ENCODE measurements at places on chromosomes 11 and 22.
A peak's percentile ranks its signal among the peaks of the same experiment; 100 is the strongest.

- H3K27me3 ChIP-seq = no peaks in the 10 kb centered on the region
- no peaks in the 10 kb centered on the region for H3K4me1 ChIP-seq
- H3K4me3 ChIP-seq = no peak overlapping the region
- H3K27ac ChIP-seq = no peak overlapping the region
Measured at GRCh38 chr22:45568213-45568612, 65.5 kb downstream of the FBLN1 start.

GRCh38 chr11:120054753-120055045 lies 83.2 kb downstream of the TRIM29 start:
- H3K4me3 ChIP-seq = no peak overlapping the region
- DNase-seq = no peak

DNA sequence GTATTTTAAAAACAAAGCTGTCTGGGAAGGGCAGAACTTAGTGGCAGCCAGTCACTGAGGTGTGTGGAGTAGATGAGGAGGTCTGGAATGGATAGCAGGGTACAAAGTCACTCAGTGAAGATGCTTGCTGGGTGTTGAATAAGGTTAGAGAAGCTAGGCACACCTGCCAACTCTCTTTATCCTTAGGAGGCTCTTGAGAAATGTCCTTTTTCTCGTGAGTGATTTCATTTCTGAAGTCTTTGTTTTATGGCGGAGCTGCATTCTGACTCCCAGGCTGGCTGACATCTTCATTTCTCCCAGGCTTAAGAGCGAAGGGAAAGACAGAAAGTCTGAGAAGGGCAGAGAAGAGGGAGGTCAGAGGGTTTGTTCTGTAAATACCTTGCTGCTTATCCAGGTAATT lies 31.0 kb downstream of the CECR2 start:
- no peaks in the 10 kb centered on the region for H3K36me3 ChIP-seq
- no peak for DNase-seq
- no peak overlapping the region for H3K4me3 ChIP-seq
- H3K27ac ChIP-seq = no peak overlapping the region

DNA sequence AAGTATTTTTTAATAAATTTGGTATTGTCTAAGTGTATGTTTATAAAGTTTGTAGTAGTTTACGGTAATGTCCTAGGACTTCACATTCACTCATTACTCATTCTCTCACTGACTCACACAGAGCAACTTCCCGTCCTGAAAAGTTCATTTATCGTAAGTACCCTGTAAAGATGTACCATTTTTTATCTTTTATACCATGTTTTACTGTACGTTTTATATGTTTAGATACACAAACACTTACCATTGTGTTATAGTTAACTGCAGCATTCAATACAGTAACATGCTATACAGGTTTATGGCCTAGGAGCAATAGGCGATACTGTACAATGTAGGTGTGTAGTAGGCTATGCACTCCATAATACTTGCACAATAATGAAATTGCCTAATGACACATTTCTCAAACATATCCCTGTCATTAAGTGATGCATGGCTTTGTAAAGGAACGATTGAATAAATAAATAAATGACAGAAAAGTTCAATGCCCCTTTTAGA lies 12.5 kb upstream of the CARD18 start:
- no peak overlapping the region for H3K27ac ChIP-seq
- DNase-seq = no peak
- H3K36me3 ChIP-seq = no peaks in the 10 kb centered on the region
- no peaks in the 10 kb centered on the region for H3K27me3 ChIP-seq

DNA sequence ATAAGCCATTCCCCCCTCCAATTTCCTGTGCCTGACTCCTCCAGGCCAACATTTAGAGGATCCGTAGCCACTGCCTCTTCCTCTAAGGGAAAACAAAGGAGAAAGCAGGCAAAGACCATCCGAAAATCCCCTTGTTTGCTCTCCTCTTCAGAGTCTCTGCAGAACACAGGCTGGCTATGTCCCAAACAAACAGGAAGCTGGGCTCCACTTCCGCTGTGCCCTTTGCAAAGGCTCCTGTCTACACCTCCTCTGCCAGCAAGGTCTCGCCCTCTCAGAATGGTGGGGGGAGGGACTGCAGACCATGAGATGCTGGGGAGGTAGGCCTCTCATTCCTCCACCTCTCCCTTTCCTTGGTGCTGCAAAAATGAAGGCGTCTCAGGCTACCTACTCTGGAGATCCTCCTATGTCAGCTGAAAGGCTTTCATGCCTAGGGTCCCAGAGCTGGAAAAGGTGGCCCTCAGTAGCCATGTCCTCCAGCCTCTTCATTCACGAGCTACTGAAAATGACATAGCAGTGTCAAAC lies 596.2 kb downstream of the BUD13 start:
- H3K36me3 ChIP-seq = no peaks in the 10 kb centered on the region
- no peaks in the 10 kb centered on the region for H3K4me1 ChIP-seq
- no peak for DNase-seq
- no peak overlapping the region for H3K4me3 ChIP-seq
- H3K27me3 ChIP-seq = no peaks in the 10 kb centered on the region

DNA sequence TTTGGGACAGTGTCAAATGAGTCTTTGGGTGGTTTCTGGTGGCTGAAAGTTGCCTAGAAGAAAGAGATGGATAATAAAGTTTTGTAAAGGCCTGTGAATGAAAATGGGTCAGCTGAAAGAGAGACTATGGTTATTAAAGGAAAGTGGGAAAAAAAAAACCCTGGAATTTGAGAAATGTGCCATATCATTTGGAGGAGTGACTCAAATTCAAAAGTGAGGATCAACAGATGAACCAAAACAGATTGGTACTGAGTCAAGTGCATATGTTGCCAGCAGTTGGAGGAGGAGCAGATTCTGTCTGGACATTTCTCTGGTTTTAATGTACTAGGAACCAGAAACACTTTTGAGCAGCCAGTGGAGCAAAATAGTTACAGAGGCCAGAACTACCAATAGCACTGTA lies 339.8 kb downstream of the KCNA4 start:
- H3K27ac ChIP-seq = no peak overlapping the region
- H3K4me1 ChIP-seq = no peaks in the 10 kb centered on the region
- no peaks in the 10 kb centered on the region for H3K27me3 ChIP-seq

GRCh38 chr22:49419661-49420060 lies 408.0 kb downstream of the BRD1 start:
- H3K4me3 ChIP-seq = no peak overlapping the region
- H3K4me1 ChIP-seq = no peaks in the 10 kb centered on the region
- DNase-seq = no peak
- no peaks in the 10 kb centered on the region for H3K27me3 ChIP-seq
- no peaks in the 10 kb centered on the region for H3K36me3 ChIP-seq
- no peak overlapping the region for H3K27ac ChIP-seq

GRCh38 chr11:114587398-114587953 lies 8.1 kb downstream of the NXPE4 start:
- H3K4me1 ChIP-seq = no peaks in the 10 kb centered on the region
- H3K27ac ChIP-seq = no peak overlapping the region
- DNase-seq = no peak
- no peaks in the 10 kb centered on the region for H3K36me3 ChIP-seq

GRCh38 chr11:10450462-10451425 lies 4.3 kb upstream of the AMPD3 start:
- H3K4me1 ChIP-seq = peaks cover 45% of the 10 kb centered on the region
- H3K27ac ChIP-seq = peak overlapping the region; percentile 76
- peak; percentile 57 for DNase-seq
- H3K27me3 ChIP-seq = no peaks in the 10 kb centered on the region
- peak overlapping the region; percentile 39 for H3K4me3 ChIP-seq
- H3K36me3 ChIP-seq = no peaks in the 10 kb centered on the region

- H3K27ac ChIP-seq = no peak overlapping the region
- H3K27me3 ChIP-seq = no peaks in the 10 kb centered on the region
- DNase-seq = no peak
- no peaks in the 10 kb centered on the region for H3K36me3 ChIP-seq
- H3K4me3 ChIP-seq = no peak overlapping the region
Measured at GRCh38 chr11:8584082-8584481, 9.9 kb downstream of the STK33 start.

- H3K4me1 ChIP-seq = no peaks in the 10 kb centered on the region
- H3K27me3 ChIP-seq = no peaks in the 10 kb centered on the region
- no peak overlapping the region for H3K4me3 ChIP-seq
- no peaks in the 10 kb centered on the region for H3K36me3 ChIP-seq
Measured at GRCh38 chr11:132814410-132814809, 717.9 kb downstream of the OPCML start.

DNA sequence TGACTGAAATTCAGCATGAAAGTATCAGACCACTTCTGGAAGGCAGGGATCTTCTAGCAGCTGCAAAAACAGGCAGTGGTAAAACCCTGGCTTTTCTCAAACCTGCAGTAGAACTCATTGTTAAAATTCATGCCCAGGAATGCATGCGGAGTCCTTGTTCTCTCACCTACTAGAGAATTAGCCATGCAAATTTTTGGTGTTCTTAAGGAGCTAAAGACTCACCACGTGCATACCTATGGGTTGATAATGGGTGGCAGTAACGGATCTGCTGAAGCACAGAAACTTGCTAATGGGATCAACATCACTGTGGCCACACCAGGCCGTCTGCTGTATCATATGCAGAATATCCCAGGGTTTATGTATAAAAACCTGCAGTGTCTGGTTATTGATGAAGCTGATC lies 19.1 kb downstream of the ZBTB44 start:
- no peaks in the 10 kb centered on the region for H3K27me3 ChIP-seq
- H3K36me3 ChIP-seq = no peaks in the 10 kb centered on the region
- H3K4me1 ChIP-seq = no peaks in the 10 kb centered on the region
- no peak overlapping the region for H3K27ac ChIP-seq

GRCh38 chr11:94283678-94284077 lies 20.7 kb upstream of the IZUMO1R start:
- H3K4me1 ChIP-seq = no peaks in the 10 kb centered on the region
- H3K27me3 ChIP-seq = no peaks in the 10 kb centered on the region
- H3K36me3 ChIP-seq = no peaks in the 10 kb centered on the region
- no peak for DNase-seq
- H3K4me3 ChIP-seq = no peak overlapping the region
